ENCODE measurements at places on chromosomes 2 and 18.

GRCh38 chr2:72316774-72317173, 169.1 kb upstream of the CYP26B1 start:
- no peak for DNase-seq

- no peak for DNase-seq
Observed at GRCh38 chr2:162965191-162965590, 126.6 kb upstream of the KCNH7 start.

DNA sequence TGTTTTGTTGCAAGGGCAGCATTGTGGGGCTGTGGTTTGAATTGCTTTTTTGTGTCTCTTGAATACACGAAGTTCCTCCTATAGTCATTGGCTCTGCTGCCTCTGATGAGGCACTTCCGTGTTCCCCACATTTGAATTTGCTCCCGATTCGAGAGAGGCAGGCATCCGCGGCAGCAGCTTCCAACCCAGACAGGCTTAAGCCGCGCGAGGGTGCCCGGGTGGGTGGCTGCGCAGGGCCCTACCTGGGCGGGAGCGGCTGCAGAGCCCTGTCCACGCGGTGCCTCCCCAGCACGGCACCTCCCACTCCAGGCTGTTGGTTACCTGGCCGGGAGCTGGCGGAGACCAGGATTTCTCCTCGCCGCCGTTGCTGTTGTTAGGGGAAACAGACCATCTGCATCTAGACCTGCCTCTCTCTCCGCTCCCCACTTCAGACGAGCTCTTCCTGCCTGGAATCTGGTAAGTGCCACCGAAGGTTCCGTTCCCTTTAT, 151.3 kb downstream of the NEDD4L start:
- no peak for DNase-seq

- no peak for DNase-seq
Observed at GRCh38 chr18:78092901-78093300, 843.3 kb downstream of the GALR1 start.

GRCh38 chr2:196168181-196168580, 3.2 kb downstream of the STK17B start:
- DNase-seq: no peak

DNA sequence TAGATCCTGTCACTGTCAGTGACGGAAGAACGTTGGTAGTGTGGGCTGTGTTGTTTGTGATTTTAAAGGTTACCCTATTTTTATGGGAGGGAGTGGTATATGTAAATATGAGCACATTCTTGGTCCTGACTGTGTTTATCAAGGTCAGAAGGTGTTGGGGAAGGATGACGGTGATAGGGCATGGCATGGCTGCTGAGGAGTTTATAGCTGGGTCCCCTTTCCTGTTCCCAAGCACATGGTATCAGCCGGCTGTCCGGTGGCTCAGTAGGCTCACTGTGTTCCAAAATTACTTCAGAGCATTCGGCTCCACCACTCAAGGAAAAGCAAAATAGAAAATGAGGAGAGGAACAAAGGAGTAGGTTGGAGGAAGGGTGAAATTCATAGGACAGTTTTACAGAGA, 28.6 kb downstream of the IRS1 start:
- no peak for DNase-seq

DNA sequence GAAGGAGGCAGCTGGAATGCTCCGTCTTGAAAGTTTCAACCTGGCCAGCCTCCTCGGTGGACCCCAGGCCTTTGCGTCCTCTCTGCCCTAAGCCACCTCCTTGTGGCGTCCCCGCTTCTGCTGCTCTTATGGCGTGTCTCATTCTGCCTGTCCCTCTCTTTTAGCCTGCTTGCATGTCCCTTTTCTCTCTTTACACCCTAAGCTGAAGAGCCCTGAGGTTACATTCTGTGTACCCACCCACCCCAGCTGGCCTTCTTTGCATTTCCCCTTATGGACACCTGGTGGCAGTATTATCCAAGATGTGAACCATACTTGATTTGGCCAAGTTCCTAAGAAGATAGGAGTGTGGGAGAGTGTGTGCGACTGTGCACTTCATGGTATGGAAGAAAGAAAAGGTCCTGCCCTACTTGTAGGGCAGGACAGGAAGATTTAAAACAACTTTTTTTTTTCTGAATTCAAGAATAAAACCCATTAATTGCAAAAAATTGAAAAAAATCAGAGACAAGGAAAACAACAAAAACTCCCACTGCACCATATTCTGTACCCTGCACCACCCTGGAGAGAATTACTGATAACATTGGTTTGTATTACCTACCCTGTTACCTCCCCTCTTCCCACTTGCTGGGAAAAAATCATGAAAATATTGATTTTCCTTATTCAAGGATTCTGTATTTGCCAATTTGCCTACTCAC, 77.4 kb downstream of the DYSF start:
- DNase-seq: no peak

- DNase-seq: no peak
Observed at GRCh38 chr18:27778925-27779324, 398.0 kb downstream of the CDH2 start.

- DNase-seq: no peak
Observed at GRCh38 chr18:31941010-31941809, 1.7 kb downstream of the TRAPPC8 start.

GRCh38 chr2:69514406-69514805, 77.2 kb upstream of the NFU1 start:
- DNase-seq: peak; percentile 37

- no peak for DNase-seq
Observed at GRCh38 chr2:237594514-237594871, 4.0 kb upstream of the RAB17 start.

GRCh38 chr2:16817305-16818202, 151.9 kb upstream of the CYRIA start:
- DNase-seq: no peak

- DNase-seq: no peak
Observed at GRCh38 chr2:120422465-120423160, 76.7 kb downstream of the INHBB start.

- DNase-seq: no peak
Observed at GRCh38 chr2:65032019-65032975, 23.9 kb upstream of the CEP68 start.

DNA sequence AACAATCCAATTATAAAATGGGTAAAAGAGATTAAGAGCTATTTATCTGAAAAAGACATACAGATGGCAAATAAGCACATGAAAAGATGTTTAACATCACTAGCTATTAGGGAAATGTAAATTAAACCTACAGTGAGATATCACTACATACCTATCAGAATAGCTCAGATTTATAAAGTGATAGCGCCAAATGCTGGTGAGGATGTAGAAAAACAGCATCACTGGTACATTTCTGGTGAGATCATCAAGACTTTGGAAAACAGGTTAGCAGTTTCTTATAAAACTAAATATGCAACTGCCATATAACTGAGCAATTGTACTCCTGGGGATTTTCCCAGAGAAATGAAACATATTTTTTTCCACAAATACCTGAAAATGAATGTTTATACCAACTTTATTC, 100.4 kb downstream of the ACOXL start:
- DNase-seq: no peak

GRCh38 chr2:66521291-66521922, 86.5 kb downstream of the MEIS1 start:
- no peak for DNase-seq

DNA sequence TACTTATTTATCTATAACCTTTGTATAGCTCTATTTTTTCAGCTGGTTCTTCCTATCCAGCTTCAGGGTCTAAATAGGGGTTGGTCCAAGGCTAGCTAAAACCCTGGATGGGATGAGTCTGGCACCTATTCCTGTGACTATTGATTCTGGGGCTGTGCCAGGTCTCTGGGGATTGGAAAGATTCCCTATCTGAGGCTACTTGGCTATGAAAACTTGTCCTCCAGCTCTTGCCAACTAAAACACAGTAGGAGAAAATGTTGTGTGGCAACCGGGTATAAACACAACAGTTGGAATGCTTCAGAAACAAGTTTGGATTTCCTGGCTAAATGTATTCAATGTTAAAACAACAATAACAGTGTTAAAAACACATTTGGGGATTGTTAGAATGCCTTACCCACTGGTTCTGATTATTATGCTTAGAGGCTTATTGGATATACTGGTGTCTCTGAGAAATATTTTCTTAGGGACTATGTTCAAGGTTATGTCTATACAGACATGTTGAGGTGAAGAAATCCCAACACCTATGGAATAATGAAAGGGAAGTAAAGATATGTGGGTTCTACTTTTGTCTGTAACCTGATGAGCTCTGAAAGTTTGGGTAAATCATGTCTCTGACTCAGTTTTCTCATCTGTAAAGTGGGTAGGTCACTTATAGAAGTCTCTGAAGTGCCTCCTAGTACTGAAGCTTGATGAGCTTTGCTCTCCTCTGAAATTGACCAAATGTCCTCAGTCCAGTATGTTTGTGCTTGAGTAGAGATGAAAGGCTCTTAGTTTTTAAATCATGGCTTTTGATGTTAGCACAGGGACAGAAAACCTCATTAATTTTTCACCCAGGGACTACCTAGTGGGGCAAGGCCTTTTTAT, 460.7 kb downstream of the MTX2 start:
- DNase-seq: peak; percentile 60

- no peak for DNase-seq
Observed at GRCh38 chr2:60172801-60173200, 380.7 kb downstream of the BCL11A start.

GRCh38 chr2:230160112-230160660, 59.6 kb downstream of the SP110 start:
- no peak for DNase-seq

GRCh38 chr2:145815933-145816332, 1296.0 kb upstream of the ZEB2 start:
- DNase-seq: no peak

Measured in AG04449 (cell line).